ENCODE measurements at places on chromosomes 5 and 9.

- no peak for DNase-seq
These were observed 72.4 kb downstream of the UGCG start for GRCh38 chr9:111969061-111969460.

DNA sequence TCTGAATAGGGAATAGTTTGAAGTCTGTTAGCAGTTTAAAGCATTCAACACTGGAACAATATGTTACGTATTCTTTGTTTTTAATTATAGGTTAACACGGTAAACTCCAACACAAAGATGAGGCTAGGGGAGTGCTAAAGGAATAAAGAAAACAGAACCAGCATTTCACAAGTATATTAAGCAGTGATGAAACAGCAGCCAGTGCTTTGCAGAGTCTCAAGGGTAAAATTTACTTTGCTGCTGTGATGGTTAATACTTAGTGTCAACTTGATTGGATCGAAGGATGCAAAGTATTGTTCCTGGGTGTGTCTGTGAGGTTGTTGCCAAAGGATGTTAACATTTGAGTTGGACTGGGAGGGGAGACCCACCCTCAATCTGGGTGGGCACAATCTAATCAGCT, 30.0 kb upstream of the GSN start:
- no peak for DNase-seq

DNA sequence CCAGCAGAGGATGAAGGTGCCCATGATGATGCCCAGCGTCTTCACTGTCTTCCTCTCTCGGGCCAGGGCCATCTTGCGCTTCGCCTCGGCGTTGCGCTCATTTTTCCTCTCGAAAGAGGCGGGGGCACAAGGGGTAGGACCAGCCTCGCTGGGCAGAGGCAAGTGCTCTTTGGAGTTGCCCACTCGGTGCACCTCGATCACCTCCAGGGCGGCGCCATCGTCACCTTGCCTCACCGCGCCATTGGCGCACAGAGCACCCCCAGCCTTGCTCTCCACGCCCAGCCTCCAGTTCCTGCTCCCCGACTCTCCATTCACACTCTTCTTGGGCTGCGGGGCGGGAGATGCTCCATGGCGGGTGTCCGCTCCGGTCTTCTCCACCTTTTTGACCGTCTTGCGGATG, 1.6 kb downstream of the HTR1A start:
- no peak for DNase-seq

- DNase-seq, result no peak
These were observed 498.8 kb upstream of the CD180 start for GRCh38 chr5:67695369-67695768.

GRCh38 chr5:161373345-161373707, 173.2 kb downstream of the GABRB2 start:
- no peak for DNase-seq

GRCh38 chr5:37619353-37619752, 220.5 kb downstream of the GDNF start:
- no peak for DNase-seq

DNA sequence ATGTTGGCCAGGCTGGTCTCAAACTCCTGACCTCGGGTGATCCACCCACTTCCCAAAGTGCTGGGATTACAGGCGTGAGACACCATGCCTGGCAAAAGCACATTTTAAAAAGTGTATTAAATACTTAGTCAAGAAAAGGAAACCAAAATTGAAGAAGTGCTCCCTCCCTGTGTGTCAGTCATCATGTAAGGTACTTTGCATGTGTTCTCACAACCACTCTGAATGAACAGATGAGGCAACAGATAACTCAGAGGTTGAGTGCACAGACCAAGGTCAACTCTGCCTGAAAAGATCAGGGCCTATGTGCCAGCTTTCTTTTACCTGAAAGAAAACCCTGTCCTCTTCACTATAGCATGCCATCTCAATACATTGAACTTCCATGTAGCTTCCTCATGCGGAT, 289.7 kb downstream of the MRPS30 start:
- no peak for DNase-seq

- no peak for DNase-seq
These were observed 184.7 kb downstream of the MAPKAP1 start for GRCh38 chr9:125522328-125522725.

DNA sequence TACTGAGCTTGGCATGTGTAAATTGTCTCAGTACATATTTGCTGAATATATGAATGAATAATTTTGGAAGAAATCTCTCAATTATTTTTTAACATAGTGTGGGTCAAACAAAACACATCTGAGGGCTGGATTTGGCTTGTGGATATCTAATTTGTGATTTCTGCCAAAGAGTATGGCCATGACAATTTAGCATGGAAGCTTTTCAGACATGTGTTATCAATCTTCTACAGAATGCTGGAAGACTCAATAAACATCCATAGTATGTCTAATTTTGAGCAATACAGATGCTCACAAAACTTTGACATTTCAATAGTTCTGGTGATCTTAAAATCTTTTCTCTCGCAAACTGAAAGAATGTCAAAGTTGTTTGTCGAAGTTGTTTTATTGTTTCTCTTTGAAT, 214.1 kb upstream of the ANKH start:
- no peak for DNase-seq
